ENCODE measurements at places on chromosomes 3 and 15.

- peak; percentile 16 for DNase-seq
These were observed 28.5 kb upstream of the CMSS1 start for GRCh38 chr3:99789011-99789721.

DNA sequence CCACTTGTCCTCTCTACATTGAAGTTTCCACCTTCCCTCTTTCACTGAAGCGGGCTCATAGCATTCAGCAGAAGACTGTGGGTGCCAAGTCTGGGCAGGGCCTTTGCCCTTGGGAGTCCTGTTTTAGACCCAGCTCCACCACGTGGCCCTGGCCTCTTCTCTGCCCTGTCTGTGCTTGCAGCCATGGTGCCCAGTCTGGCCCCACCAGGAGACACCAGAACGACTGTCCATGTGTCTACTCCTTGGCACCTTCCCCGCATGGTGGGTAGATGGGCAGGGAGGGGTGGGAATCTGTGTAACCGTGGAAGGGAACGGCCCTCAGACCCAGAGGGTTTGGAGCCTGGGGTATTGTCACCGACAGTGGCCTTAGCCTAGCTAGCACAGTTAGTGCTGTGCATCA lies 17.9 kb upstream of the EMC3 start:
- no peak for DNase-seq

DNA sequence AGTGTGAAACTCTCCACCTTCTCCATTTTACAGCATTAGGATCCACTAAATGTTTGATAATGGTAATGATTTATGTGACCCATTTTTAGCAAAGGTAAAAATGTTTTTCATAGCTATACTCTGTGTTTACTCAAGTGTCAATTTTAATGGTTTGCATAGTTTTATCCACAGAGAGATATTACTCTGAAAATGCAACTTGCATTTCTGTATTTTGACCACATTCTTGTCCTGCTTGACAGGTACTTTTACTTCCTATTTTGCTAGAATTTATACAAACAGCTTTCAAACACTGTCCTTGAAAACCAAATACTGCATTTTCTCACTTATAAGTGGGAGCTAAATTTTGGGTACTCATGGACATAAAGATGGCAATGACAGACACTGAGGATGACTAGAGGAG lies 62.9 kb downstream of the SERPINI1 start:
- DNase-seq = no peak

DNA sequence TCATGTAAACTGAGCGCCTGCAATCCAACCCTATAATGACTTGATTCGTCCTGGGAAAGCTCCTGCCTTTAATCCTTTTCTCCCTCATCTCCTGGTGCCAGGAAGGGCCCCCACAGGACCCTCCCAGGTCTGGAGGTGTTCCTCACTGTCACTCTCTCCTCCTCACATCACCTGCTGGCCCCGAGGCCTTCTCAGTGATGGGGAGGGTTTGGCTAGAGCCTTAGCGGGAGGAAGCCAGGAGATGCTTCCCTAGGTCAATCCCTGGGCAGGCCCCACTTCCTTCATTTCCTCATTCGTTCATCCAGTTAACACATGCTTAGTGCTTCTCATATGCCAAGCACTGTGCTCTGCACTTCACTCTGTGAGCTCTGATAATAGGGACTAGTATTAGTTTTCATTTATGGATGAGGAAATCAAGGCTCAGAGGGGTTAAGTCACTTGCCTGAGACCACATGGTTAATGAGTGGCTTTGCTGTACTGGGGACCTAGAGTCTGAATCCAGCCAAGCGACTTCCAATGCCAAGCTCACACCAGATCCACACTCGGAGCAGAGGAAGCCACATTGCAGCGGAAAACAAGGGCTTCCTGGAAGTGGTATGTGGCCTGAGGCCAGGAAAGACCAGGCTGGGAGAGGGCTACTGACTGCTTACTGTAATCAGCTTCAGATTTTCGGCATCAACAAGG lies 50.3 kb upstream of the CHRNB4 start:
- no peak for DNase-seq

- no peak for DNase-seq
These were observed 19.8 kb downstream of the CYP19A1 start for GRCh38 chr15:51318382-51319150.

- DNase-seq = no peak
These were observed 342.2 kb downstream of the GBE1 start for GRCh38 chr3:81419228-81419627.

GRCh38 chr3:64488939-64489338 lies 198.9 kb downstream of the ADAMTS9 start:
- peak; percentile 33 for DNase-seq

- DNase-seq = peak; percentile 57
These were observed 2.8 kb downstream of the CLSTN2 start for GRCh38 chr3:139937674-139938279.

- DNase-seq = no peak
These were observed 217.2 kb upstream of the CBLB start for GRCh38 chr3:106086038-106086437.

DNA sequence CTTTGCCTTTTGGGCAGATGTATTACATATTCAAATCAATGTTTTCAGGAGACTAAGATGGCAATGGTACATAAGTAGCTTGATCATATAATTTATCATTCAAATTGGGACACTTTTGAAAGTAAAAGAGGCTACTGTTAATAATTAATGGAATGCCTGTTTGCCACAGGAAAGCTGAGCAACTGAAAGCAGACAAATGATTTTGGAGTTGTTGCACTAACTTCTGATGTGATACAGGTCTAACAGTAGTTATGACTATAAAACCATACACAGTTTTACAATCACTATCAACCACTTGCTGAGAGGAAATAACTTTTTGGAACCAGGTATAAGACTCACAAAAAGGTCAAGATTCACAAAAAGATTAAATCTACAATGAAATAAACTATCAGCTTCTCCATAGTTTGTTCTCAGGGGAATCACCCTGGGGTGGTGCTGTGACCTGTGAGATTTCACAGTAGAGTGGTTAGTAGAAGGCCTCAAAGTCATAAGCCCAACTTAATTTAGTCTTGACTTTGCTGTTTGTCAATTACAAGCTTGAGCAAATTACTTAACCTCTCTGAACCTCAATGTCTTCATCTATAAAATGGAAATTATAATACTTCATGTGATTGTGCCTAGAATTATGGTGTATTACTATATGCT lies 42.7 kb downstream of the HHLA2 start:
- no peak for DNase-seq

Measured in NCI-H2171 (cell line).